Frontal cortex (tissue), 4 donors: ENCODE measurements at places on chromosomes 16 and 17. TPM values are rescaled to one million over a fixed set of nuclear protein-coding genes. Genes with fewer than 3 reads are reported as not detected.

RHOT2 gene
- 17.9 TPM for total RNA-seq

SLC47A1 gene
- 4.9 TPM for total RNA-seq

ZC3H7A gene
- 37.1 TPM for total RNA-seq

DNA sequence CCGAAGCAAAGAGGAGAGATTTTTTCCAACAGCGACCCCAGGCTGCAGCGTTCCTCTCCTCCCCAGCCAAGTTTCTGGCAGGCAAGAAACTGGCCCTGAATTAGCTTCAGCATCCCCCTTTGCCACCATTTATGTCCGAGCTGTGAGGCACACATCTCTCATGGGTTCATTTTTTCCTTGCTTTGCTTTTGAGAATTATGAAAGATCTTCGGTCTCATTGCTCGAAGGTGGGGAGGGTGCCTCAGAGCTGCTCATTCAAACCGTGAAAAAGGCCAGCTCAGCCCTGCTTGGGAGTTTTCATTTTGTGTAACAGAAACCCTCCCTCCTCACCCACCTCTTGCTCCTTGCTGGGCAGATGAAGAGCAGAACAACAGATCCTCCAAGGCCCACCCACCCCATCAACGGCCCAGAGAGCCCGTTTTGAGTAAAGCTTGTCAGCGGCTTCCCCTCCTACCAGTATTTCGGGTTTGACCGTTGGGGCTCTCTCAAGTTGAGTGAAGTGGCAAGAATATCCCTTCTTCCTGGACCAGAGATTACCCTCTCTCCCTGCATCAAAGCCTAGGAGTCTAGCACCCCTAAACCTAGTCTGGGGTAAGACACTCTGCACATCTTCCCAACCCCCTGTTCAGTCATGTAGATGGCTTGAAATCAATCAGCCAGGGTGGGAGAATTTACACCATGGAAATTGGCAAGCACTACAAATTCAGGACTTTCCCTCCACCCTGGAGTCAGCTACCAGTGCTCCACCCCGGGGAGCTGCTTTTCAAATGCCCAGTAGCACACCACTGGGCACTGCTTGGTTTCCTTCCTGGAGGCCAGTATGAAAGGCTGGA is 1.8 kb downstream of the CCR7 start:
- DNase-seq: no peak

DNA sequence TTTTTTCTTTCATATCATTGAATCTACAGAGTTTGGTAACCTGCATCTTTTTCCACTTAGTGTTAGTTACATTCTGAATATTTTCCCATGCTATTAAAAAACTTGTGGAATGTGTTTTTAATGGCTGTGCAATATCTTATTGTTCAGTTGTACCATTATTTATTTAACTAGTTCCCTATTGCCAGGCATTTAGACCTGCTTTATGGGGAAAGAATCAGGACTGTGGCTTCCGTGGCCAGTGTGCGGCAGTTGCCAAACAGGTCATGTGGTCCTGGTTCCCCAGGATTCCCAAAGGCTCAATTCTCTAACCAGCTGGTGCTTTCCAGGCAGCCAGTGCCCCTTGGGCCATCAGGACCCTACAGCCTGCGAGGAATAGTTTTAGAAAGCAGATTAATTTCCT is 30.8 kb downstream of the NDEL1 start:
- DNase-seq: no peak

DNA sequence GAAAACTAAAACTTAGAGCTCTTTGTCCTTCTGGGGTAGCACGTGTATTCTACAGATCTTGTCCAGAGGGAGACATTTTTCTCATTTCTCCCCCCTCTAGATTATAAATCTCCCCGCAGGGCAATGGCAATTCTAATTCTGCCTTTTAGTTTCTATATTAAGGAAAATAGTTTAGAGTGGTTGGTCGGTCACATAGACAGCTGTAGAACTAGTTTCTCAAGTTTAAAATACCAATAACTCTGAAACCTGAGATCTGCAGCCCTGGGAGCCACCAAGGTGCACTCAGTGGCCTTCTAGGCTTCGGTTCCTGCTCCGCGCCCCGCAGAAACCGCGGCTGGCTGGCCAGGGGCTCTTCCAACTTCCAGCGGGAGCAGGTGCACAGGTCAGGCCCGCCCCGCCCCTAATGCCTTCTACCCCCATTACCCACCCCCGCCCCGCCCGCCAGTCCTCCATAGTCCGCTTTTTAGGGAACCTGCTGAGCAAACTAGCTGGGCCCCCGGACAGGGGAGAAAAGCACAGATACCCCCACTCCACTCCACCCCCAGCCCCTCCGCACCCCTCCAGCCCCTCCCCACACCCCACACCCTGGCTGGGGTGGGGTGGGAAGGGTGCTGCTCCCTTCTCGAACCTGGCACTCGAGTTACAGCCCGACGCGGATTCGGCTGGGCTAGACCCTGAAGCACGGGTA is 431 bp downstream of the SLFN11 start:
- no peak for DNase-seq

DCAF7 gene
- 26.1 TPM for total RNA-seq

DNA sequence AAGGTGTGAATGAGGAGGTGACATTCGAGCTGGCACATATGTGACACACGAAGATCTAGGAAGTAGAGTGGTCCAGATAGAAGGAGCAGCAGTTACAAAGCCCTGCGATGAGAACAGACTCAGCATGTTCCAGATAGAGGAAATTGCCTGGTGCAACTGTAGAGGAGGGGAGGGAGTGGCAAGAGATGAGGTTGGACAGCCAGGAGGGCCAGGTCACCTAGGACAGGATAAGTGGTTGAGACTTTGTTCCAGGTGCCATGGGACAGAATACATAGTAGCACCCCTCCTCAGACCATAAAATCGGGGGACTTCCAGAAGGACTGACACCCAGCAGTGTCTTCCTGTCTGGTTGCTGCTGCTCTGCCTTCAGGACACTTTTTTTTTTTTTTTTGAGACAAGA is 11.0 kb upstream of the CENPT start:
- DNase-seq: no peak

- peak; percentile 59 for DNase-seq
These were observed at the start of gene ARHGDIG for GRCh38 chr16:280552-280951. ARHGDIG (plus strand) TSS chr16:280591; CDS start chr16:280681, 90 bp downstream.

DNA sequence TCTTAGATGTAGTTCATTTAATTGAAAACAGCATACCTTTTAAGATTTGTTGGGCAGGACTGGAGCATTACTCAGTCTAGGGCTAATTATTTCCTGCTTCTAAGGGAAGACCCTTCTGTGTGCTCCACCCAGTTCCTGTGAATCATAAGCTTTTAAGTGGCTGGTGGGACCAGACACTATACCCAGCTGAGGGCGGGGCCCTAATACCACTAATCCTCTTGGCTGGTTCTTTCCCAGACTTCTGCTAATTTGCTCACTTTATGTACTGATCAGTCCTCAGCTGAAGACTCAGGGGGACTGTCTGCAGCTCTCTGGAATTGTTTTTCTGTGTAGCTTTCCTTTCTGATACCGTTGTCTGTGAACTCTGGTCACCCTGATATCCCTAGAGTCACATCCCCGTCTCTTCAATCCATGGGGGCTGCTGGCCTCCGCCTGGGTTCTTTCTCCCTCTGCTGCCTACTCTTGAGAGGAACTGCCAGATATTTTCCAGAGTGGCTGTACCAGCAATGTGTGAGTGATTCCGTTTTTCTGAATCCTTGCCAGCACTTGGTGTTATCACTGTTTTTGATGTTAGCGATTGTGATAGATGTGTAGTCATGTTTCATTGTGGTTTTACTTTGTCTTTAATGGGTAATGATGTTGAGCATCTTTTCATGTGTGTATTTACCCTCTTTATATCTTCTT is 35.1 kb downstream of the MFSD11 start:
- DNase-seq: no peak

- DNase-seq: peak; percentile 62
These were observed 1.1 kb upstream of the STUB1 start for GRCh38 chr16:678858-679813.

DNA sequence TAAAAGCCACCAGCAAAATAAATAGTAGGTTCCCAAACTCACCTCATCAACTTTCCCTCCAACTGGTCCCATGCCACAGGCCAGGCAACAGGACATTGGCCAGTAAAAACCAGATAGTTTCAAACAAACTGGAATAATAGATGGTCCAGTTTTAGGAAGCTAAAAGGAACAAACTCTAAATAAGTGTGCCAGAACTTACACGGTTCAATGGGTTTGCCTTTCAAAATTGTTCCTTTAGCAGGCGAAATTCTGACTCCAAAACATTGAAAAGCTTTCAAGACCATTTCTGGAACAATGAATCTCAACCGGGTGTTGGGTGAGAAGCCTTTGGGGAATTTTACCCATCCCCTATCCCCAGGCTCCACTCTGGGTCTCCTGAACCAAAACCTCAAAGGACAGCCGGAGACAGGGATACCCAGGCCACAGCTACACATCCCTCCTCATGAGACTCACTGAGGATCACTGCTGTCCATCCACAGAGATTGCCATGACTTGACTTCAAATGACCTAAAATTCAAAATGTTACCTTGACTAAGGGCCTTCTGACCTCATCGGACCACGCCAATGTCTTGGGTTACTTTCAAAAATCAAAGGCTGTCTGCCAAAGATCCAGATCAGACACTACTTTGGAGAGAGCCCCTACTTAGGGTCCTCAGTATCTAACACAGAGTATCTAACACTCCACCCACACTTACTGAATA is 13.0 kb downstream of the AXIN2 start:
- DNase-seq: no peak

GRCh38 chr16:70597135-70597835 is 49.1 kb upstream of the IL34 start:
- no peak for DNase-seq

DNA sequence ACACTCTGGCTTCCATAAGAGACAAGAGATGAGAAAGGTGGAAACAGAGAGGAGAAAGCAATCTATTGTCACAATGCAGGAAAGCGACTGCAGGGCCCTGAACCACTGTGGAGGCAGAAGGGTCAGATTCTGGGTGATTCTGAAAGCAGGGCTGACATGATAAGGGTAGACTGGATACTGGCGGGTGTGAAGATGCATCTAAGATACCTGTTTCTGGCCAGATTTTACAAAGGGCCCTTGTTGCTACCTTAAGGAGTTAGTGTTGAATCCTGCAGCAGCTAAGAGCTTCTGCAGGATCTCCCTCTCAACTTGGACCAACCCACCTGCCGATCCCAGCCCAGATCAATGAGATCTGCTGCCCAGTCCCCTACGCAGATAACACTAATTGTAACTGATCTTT is 6.1 kb upstream of the MEFV start:
- no peak for DNase-seq

GRCh38 chr16:88907768-88908167 is 41.3 kb upstream of the PABPN1L start:
- DNase-seq: no peak

GRCh38 chr16:87826798-87827587 is 42.3 kb downstream of the SLC7A5 start:
- DNase-seq: no peak

- DNase-seq: no peak
These were observed 24.4 kb downstream of the CNTNAP1 start for GRCh38 chr17:42706732-42707131.

- no peak for DNase-seq
These were observed 128.8 kb downstream of the HS3ST2 start for GRCh38 chr16:22942811-22943210.

- no peak for DNase-seq
These were observed 53.6 kb upstream of the TBX2 start for GRCh38 chr17:61345825-61346666.

TMEM100 gene
- 3.3 TPM for total RNA-seq

DNA sequence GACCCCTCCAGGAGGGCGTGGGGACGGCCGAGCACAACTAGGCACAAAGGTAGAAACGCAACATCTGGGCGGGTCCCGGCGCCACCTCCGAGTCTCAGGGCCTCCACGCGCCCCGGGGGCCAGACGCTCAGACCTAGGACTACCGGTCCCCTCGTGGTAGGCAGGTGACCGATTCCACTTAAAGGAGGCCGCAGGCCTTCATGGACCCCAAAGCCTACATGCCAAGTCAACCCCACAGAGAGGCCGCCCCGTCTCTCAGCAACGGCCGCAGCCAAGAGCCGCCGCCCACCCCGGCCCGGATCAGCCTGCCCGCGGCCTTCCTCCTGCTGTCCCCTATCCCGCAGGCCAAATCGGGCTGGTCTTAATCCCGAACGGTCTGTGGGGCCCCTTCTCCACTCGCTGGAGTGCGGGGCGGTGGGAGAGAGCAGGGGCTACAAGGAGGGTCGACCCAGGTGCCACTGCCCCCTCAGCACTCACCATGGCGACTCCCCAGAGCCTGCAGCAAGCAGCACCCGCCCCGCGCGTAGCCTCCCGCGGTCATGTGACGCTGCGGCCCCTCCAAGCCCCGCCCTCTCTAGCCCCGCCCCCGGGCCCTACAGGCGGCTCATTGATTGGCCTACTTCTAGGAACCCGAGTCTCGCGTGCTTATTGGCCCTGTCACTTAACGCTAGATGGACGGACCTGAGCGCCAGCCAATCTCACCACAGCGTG is at the start of gene VPS35:
Gene VPS35 (minus strand): TSS at position 525 of the 711 bp plus-strand sequence. CDS start 45 bp downstream, at position 480.
- DNase-seq: peak; percentile 93

DNA sequence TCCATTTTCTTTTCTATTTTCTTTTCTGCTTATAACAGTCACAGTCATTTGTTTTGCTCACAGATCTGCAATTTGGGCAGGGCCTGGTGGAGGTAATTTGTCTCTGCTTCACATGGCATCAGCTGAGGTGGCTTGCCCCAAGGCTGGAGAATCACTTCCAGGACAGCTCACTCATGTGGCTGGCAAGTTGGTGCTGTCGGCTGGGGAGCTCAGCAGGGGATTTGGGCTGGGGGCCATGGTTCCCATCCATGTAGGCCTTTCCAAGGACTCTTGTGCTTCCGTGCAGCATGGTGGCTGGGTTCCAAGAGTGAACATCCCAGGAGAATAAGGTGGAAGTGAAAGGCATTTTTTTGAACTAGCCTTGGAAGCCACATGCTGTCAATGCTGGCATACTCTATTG is 85.7 kb downstream of the MGAT5B start:
- no peak for DNase-seq

GRCh38 chr16:86555704-86556075 is 655 bp upstream of the MTHFSD start:
- no peak for DNase-seq

- DNase-seq: no peak
These were observed 19.6 kb upstream of the MFSD6L start for GRCh38 chr17:8818654-8819330.

DNA sequence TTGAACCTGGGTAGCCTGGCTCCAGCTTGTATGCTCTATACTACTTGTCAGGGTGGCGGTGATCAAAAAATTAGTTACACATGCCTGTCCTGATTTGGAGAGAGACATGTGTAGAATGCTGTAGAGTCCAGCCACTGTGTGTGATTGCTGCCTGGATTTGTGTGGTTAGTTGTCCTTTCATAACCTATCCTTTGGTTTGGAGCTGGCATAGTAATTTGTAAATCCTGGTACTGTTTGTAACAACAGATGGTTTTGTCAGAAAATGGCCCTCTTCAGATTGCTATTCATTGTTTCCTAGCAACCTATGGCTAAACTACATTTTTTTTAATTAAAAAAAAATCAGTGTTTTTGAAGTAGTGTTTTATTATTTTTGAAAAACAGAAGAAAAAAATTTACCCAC is 30.5 kb downstream of the ETV4 start:
- no peak for DNase-seq

GRCh38 chr16:15434079-15434424 is 336 bp upstream of the BMERB1 start:
- DNase-seq: no peak

GRCh38 chr16:87592018-87592712 is 10.1 kb upstream of the JPH3 start:
- DNase-seq: no peak
